ENCODE measurements at places on chromosomes 13 and 19.
A peak's percentile ranks its signal among the peaks of the same experiment; 100 is the strongest.

DNA sequence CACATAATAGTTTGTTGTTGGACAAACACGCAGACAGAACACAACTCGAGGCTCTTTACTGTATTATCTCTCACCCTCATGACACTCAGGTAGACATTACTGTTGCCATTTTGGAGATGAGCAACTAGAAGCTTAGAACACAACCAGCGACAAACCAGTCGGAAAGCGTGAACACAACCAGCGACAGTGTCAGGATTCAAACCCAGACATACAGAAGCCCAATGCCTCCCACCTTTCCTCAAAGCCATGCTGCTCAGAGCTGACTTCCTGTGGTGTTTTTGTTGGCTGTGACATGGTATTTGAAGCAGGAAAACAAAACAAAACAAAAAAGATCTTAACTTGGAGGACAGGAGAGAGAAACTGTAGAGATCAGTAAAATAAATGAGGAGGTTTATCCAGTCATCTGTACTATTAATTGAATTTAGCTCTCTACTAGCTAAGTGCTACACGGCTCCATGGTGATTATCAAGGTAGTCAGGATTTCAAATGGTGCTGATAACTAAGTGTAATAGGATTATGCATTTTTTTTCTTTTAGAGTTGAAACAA, 92.1 kb downstream of the STARD13 start:
- no peak for DNase-seq

DNA sequence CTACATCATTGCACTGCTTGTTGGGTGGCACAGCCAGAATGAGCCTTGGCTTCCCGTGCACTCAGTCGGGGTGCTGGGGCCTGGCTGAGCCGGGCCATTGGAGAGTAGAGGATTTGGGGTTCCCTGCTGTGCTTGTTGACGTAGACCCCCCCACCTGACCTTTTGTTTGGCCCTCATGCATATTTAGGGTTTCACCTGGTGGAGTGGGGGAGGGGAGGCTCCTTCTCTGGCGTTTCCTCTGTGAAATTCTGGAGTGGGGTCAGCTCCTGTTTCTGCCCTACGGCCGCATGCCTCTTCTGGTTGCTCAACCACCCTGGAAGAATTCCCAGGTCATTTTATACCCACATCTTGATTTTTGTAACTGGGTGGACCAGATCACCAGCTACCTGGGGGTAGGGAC, 82.8 kb downstream of the SIPA1L3 start:
- no peak for DNase-seq

DNA sequence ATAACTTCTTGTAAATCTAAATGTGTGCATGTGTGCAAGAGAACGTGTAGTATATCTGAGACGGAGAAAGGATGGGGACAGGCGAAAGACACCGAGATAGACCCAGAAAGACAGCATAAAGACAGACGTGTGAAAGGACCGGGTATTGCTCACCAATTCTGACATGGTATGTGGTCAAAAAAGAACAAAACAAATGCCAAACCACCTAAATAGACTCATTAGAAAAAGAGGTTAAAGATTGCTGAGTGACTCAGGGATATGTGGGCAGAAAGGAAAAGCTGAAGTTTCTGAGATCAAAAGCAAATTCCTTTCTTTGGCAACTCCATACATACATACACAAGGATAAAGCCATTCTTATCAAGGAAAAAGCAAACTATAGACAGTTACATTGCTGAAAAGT, 179.7 kb upstream of the TSC22D1 start:
- no peak for DNase-seq

GRCh38 chr19:6218491-6219146, 61.2 kb downstream of the MLLT1 start:
- peak; percentile 83 for DNase-seq

- DNase-seq = no peak
Observed at GRCh38 chr13:38826182-38826813, 139.4 kb downstream of the FREM2 start.

GRCh38 chr19:54369082-54369687, 4.5 kb upstream of the LAIR1 start:
- DNase-seq = no peak

GRCh38 chr13:77728265-77729125, 31.0 kb downstream of the SLAIN1 start:
- no peak for DNase-seq

DNA sequence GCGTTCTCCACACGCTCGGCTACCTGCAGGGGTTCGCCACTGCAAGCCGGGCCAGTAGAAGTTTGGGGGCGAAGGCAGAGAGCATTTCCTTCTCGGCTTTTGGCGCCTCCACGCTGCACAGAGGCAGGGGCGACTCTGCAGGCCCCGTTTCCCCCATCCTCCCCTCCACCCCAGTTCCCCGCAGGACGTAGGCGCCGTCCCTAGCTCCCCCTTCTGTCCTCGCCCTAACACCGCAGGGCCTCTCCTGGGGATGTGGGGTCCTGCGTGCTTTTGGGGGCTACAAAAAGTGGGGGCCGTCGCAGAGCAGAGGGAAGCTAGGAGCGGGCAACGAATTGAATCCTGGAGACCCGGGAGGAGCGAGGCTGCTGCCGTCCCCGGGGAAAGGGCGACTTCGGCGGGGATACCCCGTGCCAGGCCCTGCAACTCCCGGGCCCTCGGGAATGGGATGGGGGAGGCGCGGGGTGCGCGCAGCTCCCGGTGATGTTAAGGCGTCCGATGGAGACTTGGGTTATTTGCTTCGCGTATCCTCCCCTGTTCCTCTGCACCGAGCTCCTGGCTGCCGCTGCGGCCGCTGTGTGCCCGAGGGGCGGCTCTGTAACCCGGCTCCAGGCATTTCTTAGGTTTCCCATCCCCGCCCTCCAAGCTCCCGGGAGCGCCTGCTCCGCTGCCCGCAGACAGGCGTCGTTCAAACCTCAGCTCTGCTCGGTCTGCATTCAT, 255.9 kb upstream of the SOX21 start:
- DNase-seq = no peak

DNA sequence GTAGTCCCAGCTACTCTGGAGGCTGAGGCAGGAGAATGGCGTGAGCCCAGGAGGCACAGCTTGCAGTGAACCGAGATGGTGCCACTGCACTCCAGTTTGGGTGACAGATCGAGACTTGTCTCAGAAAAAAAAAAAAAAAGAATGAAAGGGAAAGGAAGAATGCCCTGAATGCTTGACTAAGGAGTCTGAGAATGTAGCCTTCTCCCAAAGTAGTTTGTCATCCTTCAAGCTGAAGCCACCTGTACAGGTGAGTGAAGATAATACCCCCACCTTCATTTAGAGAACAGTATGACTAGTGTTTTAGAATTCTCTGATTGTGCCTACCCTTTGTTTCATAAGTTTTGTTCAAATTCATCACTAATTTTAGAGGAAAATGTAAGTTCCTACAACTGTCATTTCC, 5.9 kb downstream of the RCBTB1 start:
- no peak for DNase-seq

- no peak for DNase-seq
Observed at GRCh38 chr13:43377973-43378372, 354.6 kb downstream of the DNAJC15 start.

- DNase-seq = no peak
Observed at GRCh38 chr13:73369095-73369494, 310.3 kb downstream of the KLF5 start.

DNA sequence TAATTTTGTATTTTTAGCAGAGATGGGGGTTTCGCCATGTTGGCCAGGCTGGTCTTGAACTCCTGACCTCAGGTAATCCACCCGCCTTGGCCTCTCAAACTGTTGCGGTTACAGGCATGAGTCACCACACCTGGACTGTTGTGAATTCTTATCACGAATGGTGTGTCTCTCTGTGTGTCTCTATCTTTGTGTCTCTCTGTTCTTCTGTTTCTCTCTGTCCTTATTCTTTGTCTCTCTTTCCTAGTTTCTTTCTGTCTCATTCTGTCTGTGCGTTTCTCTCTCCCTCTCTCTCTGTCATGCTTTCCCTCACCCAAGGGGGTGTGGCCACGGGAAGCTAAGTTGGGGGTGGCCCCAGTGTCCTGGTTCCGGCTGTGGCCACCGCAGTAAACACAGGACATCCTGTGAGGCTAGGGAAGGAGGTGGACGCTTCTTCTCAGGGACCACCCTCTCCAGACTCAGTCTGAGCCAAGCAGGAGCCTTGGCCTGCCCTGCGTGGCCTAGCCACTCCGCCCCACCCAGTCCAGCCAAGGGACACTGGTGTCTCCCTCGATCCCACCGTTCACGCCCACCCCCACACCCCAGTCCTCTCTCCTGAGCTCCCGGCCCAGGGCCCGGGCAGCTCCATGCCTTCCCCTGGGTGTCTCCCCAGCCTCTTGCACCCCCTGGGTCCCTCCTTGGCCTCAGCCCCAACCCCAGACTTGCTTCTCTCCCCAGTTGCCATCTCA, 3.9 kb upstream of the PRX start:
- DNase-seq = no peak

DNA sequence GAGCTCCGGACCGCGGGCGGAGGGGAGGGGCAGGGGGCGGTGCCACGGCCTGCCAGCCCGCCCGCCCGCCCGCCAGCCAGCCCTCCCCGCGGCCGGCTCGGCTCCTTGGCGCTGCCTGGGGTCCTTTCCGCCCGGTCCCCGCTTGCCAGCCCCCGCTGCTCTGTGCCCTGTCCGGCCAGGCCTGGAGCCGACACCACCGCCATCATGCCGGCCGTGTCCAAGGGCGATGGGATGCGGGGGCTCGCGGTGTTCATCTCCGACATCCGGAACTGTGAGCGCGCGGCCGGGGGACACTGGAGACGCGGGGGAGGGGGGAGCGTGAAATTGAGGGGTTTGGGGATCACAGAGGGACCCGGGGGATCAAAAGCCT, at the start of gene AP2A1:
Gene AP2A1, plus strand, starts transcription at position 72 of the 370 bp plus-strand sequence. Its CDS starts 133 bp downstream, at position 205.
- DNase-seq = no peak

GRCh38 chr19:23991170-23991569, 76.5 kb downstream of the ZNF726 start:
- no peak for DNase-seq

- no peak for DNase-seq
Observed at GRCh38 chr19:31832176-31832548, 482.9 kb upstream of the TSHZ3 start.

DNA sequence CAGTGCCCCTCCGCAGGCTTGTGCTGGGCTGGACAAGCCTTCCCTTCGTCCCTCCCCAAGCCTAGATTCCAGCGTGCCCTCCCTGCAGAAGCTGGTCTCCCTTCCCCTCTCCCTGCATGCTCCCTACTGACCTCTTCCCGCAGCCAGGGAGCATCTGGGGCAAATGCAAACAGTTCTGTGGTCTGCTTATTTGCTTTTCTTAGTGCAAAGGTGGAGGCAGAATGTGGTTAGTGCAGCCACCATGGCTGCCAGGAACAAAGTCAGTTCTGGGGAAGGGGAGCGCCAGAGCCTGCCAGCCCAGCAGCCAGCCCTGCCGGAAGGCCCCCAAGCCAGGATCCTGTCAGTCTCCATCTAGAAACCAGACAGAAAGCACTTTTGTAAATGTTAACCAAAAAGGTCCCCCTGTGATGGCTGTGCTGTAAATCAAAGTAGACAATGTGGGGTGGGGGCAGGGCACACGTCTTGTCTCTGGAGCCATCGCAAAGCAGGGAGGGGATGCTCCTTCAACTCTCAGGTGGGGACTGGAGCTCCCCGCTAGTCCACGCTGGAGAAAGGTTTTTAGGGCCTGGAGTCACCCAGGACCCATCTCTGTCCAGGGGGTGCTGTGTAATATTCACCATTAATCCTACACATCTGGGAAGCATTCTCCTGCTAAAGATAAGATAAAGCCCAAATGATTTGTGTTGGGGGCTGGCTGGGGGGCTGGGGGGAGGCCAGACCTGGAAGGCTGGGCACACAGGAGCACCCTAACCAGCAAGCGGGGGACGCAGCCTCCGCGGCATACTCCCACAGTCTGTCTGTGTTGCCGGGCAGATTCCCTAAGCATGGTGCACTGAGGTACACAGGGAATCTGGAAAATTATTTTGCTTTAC, 30.9 kb downstream of the SERP2 start:
- no peak for DNase-seq

DNA sequence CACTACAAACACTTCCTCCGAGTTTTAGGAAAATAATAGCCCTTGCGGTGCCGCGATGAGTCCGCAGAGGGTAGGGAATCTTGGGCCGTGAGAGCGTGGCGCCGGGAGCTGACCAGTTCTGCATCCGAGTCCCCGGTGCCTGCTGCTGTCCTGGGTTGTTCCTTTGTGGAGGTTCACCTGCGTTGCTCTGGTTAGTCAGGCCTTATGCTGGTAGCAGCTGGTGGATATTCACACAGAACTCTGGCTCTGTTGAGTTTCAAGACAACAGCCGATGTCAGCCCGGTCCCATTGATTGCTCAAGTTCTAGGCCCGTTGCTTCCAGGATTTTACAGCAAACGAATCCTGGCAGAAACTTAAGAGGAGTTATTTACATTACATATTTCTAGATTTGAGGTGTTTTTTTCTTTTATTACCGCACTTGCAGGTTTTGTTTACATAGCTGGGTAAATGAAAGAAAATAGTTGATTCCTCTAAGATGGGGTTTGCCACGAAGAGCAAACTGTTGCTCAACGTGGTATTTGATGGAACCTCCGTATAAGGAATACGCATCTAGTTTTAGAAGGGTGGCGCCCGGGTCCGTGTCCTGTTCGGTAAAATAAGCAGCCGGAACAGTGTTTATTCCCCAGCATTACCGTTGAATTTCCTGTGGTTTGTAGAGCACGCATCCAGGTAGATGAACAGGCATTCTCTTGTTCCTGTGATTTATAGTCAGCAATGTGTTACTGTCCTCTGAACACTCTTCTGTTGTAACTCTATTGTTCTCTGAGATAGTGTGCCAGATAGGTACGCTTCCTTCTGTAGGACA, 1.3 kb downstream of the CLDN10 start:
- DNase-seq = no peak

GRCh38 chr19:44824761-44825160, 15.9 kb downstream of the BCAM start:
- DNase-seq = no peak

DNA sequence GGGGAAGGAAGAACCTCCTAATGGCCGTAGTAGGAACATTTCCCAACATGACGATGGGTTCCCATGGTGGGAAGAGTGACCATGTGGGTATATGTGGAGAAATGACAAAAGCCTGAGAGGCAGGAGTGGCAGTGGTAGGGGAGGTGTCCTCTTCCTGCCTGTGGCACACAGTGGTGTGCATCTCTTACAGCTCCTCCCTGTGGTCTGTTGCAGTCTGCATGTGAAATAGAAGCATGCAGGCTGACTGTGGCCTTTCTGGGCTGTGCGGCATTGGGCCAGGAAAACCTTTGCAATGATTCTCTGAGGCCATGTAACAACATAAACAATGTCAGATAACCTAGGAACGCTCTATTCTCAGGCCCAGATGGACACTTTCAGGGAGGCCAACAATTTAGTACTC, 84.0 kb downstream of the LACC1 start:
- DNase-seq = peak; percentile 25

DNA sequence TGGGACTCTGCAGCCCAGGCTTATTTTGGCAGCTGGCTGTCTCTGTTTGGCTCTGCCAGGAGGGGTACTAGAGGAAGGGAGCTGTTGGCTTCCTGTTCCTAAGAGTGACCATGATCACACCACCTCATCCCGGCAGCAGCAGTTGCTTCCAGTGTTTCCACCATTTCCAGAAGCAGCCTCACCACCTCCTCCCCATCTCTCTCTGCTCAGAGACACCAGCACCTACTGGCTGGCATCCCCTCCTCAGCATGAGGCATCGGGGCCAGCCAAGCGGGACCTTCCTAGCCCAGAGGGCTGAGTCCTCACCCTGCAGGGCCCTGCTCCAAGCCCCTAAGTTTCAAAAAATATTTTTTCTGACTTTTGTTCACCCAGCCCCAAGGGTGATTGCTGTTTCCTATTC, 59.0 kb downstream of the NUFIP1 start:
- no peak for DNase-seq

GRCh38 chr19:50830266-50831025, 2.9 kb downstream of the KLK15 start:
- no peak for DNase-seq

GRCh38 chr19:43966079-43966694, 15.2 kb downstream of the ZNF221 start:
- no peak for DNase-seq

Measured in SK-MEL-5 (cell line).